T follicular helper cell (primary cell): ENCODE measurements at places on chromosomes 13 and 19.

GRCh38 chr19:24029941-24030636 is 56.9 kb upstream of the ZNF254 start:
- DNase-seq = no peak

DNA sequence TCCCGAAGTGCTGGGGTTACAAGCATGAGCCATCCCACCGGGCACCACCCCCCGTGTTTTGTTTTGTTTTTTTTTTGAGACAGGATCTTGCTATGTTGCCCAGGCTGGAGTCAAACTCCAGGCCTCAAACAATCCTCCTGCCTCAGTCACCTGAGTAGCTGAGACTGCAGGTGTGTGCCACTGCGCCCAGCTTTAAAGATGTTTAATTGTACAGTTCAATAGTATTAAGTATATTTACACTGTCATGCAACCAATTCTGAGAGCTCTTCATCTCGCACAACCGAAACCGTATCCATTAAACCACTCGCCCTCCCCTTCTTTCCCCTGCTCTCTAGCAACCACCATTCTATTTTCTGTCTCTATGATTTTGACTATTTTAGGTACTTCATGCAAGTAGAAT is 15.6 kb downstream of the NUCB1 start:
- no peak for DNase-seq

GRCh38 chr13:21671620-21672286 is 880 bp downstream of the FGF9 start:
- no peak for DNase-seq

DNA sequence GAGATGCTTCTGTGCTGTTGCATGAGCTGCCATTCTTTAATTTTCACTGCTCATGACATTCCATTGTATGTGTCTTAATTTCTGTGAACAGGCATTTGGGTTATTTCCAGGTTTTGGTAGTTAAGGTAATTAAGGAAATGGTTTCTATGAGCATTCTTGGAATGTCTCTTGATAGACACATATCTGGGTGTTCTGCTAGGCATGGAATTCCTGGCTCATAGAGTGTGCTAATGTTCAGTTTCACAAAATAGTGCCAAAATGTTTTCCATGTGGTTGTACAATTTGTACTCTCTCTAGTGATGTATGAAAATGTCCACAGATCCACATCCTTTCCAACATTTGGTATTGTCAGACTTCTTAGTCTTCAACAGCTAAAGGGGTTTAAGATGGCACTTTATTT is 680.9 kb upstream of the SGCG start:
- DNase-seq = no peak

GRCh38 chr19:3719868-3720267 is 11.7 kb downstream of the TJP3 start:
- no peak for DNase-seq

DNA sequence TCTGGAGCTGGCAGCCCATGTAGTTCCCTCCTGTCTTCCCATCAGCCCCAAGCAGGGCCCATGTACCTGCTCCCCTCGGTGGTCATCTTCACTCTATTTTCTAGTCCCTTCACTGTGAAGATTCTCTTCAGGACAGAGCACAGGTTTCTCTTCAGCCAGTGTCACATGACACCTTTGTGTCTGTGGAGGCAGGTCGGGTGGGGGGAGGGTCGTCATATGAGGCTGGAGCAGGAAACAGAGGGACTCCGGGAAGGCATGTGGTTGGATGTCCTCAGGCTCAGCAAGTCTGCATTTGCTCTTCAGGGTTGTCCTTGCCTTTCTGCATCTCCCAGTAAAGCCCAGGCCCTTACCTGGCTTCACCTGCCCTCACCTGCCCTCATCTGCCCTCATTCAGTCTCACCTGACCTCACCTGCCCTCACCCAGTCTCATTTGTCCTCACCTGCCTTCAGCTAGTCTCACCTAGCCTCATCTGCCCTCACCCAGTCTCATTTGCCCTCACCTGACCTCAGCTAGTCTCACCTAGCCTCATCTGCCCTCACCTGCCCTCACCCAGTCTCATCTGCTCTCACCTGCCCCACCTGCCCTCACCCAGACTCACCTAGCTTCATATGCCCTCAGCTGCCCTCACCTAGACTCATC is 120.3 kb downstream of the ZDHHC20 start:
- no peak for DNase-seq
